Parietal lobe (tissue), 2 donors: ENCODE measurements at places on chromosomes 16 and 17. TPM values are rescaled to one million over a fixed set of nuclear protein-coding genes. Genes with fewer than 3 reads are reported as not detected.

NPIPA8 gene
- total RNA-seq, result 5.6 TPM

CPNE7 gene
- total RNA-seq, result 13.5 TPM

DPEP1 gene
- total RNA-seq, result 4.1 TPM

PIK3R6 gene
- total RNA-seq, result 0.94 TPM

RSPRY1 gene
- total RNA-seq, result 98.6 TPM

TMEM219 gene
- total RNA-seq, result 25.4 TPM

ZSCAN10 gene
- not detected for total RNA-seq

HOXB9 gene
- total RNA-seq, result not detected

ERAL1 gene
- 36.6 TPM for total RNA-seq

PLCD3 gene
- total RNA-seq, result 3.8 TPM

BANP gene
- 49.5 TPM for total RNA-seq

C1QTNF8 gene
- total RNA-seq, result 0.63 TPM

RAC3 gene
- total RNA-seq, result 80.4 TPM

EPOP gene
- 0.94 TPM for total RNA-seq

OR3A2 gene
- 1.3 TPM for total RNA-seq

CCL4L2 gene
- total RNA-seq, result 1.6 TPM
